Hair follicle dermal papilla cell (primary cell): ENCODE measurements at places on chromosomes 2 and 18. TPM values are rescaled to one million over a fixed set of nuclear protein-coding genes. Genes with fewer than 3 reads are reported as not detected.

The BOLL gene
- not detected in 2 replicates for total RNA-seq

The ALPG gene
- not detected in 2 replicates for total RNA-seq

The DBI gene
- total RNA-seq: 71.2 and 91.3 TPM in 2 replicates

The PDCD1 gene
- total RNA-seq: not detected in 2 replicates

The ALLC gene
- not detected in 2 replicates for total RNA-seq

The C2orf92 gene
- 1.2 and 2.9 TPM in 2 replicates for total RNA-seq

The GKN2 gene
- not detected in 2 replicates for total RNA-seq

The LRATD1 gene
- total RNA-seq: 1.3 and 4.9 TPM in 2 replicates

The TNFAIP6 gene
- 13.1 and 38.5 TPM in 2 replicates for total RNA-seq

The C2orf66 gene
- total RNA-seq: under 0.01 and 0.12 TPM in 2 replicates
